ENCODE measurements at places on chromosomes 6 and 20. TPM values are rescaled to one million over a fixed set of nuclear protein-coding genes. Genes with fewer than 3 reads are reported as not detected.

- no peak for DNase-seq
These were observed 65.9 kb downstream of the CDH22 start for GRCh38 chr20:46242390-46242789.

Gene GRM1
- total RNA-seq: not detected

DNA sequence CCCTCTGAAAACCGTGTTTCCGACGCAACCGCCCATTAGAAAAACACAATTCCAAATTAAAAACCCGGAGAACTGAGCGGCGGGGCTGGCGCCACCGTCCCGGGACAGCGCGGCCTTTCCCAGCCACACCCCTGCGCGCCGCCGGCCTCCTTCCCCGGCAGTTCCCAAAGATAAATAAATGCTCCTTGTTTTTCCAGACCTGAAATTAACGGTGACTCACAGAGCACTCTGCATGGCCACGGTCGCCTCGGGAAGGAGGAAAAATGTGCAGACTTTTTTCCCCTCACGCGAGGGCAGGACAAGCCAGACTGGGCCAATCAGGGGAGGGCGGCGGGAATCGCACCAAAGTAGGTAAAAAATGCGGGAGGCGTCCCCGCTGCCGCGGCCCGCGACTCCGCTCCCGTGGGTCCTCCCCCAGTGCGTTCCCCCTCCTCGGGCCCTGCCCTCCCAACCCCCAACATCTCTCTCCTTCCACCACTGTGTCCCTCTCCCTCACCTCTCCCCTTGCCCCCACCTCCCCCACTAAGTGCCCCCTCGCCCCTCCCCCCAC is 828 bp upstream of the DSTN start:
- peak; percentile 78 for DNase-seq

Gene BFSP1
- not detected for total RNA-seq

- DNase-seq: peak; percentile 75
These were observed 1424.8 kb upstream of the EYS start for GRCh38 chr6:67131827-67132226.

Gene PCK1
- 7.7 TPM for total RNA-seq

DNA sequence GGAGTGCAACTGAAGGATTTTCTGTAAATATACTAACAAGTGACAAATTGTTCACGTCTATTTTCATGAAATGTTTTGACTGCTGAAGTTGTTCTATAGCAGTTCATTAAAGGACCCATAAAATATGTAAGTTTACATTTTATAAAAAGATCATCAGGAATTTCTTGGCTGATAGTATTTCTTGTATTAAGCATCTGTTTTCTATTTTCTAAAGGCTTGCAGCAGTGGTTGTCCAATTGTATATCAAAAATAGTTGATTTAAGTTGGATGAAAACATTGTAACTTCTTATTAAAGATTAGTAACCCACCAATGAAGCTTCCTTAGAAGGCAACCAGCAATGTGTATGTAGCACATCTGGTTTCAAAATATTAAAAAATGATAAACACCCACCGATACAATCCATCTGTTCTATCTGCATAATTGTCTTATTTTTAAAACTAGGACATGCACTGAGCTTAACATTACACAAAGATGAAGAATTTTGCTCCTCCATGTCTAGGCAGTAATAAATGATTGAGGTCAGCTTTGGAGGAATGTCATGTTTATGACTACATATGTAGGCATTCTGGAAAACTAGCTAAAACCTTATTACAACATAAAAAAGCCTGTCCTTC is 301.3 kb upstream of the TCF21 start:
- no peak for DNase-seq

- DNase-seq: no peak
These were observed 105.4 kb downstream of the SYNDIG1 start for GRCh38 chr20:24574797-24575196.

- no peak for DNase-seq
These were observed 28.5 kb upstream of the GFOD1 start for GRCh38 chr6:13515912-13516311.
